ENCODE measurements at places on chromosomes 13 and 19.
A peak's percentile ranks its signal among the peaks of the same experiment; 100 is the strongest.

GRCh38 chr19:36009633-36010379 is 1.2 kb upstream of the SYNE4 start:
- no peak for DNase-seq

GRCh38 chr19:37997911-37998344 is 90.9 kb downstream of the SIPA1L3 start:
- DNase-seq = no peak

GRCh38 chr19:30175987-30176386 is 196.2 kb upstream of the ZNF536 start:
- DNase-seq = no peak

GRCh38 chr13:44393391-44393790 is 19.8 kb downstream of the SERP2 start:
- peak; percentile 58 for DNase-seq

DNA sequence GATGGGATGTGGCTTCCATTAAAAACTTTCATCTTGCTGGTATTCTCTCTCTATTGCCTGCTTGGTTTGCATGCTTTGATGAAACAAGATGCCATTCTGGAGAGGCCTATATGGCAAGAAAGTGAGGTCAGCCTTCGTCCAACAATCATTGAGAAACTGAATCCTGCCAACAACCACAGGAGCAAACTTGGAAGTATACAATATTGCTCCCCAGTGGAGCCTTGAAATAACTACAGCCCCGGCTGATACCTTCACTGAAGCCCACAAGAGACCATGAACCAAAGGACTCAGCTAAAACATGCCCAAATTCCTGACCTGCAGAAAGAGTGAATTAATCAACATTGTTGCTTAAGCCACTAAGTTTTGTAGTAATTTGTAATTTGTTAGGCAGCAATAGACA is 82.5 kb upstream of the FGF14 start:
- no peak for DNase-seq

- DNase-seq = peak; percentile 81
These were observed 1.0 kb downstream of the FNDC3A start for GRCh38 chr13:48976576-48977285.

GRCh38 chr19:16326401-16327168 is 2.0 kb downstream of the KLF2 start:
- DNase-seq = no peak

- DNase-seq = no peak
These were observed 1.1 kb upstream of the LTBP4 start for GRCh38 chr19:40599902-40600569.

DNA sequence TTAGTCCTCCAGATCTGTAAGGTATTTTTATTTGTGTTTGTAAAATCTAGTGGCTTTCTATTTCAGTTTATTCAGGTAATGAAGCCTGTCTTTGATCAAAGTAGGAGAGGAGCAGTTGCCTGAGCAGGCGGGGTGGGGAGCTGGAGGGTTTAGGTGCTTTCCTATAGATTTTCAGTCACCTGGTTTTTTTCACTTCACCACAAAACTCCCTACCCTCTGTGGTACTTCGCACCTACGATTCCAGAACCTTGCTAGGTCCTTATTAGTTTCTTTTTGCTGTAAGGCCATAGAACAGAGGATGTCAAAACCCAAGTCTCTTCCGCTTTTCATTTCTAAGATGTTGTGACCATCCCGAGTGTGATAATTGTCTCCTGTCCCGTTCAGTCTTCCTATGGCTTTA is 26.6 kb downstream of the SLAIN1 start:
- no peak for DNase-seq

GRCh38 chr19:4531562-4532165 is 3.4 kb downstream of the PLIN5 start:
- DNase-seq = no peak

DNA sequence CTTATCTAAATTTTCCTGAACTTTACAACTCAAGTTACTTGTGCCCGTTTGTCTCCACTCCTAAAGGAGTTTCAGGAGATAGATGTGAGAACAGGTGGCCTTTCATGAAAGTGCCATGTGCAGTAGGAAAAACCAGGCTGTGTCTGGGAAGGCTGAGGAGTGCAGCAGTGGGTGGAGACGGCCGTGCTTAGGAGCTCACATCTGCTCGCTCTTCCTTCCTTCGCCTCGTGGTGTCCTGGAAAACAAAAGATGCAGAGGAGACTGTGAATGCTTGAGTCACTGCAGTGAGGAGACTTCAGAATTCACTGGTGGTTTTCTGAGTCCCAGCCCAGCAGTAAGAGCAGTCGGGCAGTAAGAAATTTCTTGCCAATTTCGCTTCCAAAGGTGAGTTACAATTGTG is 138.4 kb upstream of the RNF113B start:
- DNase-seq = no peak

All from prostate gland (tissue), 2 donors.